ENCODE measurements at places on chromosomes 4 and X.
A peak's percentile ranks its signal among the peaks of the same experiment; 100 is the strongest.

DNA sequence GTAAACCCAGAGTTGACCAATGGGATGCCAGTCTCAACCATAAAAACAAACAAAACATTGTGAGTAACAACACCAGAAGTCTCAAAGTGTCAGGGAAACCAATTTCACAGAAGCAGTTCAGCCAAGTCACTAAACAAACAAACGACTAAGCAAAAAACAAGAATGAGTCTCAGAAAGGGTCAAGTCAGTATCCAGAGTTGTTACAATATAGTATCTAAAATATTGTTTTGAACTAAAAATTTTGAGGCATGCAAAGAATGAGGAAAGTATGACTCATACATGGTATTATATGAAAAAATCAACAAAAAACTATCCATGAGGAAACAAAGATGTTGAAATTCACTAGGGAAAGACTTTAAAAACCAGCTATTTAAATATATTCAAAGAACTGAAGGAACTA is 70.6 kb downstream of the AR start:
- DNase-seq, result peak; percentile 11

- DNase-seq, result no peak
These were observed 41.5 kb upstream of the HPRT1 start for GRCh38 chrX:134418317-134419113.

DNA sequence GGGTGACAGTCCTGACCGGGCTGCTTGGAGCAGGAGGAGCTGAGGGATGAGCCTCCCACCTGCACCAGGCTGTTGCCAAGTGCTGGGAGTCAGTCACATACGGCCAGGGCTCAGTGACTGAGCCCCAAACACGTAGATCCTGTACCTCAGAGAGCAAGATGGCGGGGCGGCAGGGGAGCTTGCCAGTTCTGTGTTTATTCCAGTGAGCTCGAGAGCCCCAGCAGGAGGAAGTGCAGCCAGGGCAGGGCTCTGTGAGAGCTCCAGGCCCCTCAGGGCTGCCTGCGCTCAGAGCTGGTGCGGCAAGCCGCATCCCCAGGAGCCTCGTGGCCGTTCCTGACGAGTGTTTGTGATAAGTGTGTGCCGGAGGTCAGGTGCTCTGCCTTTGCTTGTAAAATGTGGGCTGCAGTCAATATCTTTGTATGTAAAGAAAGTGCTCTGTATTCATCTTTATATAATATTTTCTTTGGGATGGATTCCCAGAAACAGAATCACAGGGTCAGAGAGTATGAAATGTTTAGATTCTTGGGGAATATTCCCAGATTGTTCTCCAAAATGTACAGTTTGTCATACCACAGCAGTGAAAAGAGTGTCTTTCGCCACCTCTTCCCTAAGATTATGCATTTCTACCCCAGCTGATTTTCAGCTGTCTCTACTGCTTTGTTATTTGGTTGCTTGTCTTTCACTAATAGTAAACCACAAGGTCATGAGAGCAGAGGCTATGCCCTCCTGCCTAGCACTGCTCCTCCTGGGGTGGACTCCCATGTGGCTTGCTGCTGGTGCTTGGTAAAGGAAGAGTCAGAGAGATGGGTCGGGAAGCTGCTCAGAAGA is 50.3 kb downstream of the NELFA start:
- DNase-seq, result no peak

DNA sequence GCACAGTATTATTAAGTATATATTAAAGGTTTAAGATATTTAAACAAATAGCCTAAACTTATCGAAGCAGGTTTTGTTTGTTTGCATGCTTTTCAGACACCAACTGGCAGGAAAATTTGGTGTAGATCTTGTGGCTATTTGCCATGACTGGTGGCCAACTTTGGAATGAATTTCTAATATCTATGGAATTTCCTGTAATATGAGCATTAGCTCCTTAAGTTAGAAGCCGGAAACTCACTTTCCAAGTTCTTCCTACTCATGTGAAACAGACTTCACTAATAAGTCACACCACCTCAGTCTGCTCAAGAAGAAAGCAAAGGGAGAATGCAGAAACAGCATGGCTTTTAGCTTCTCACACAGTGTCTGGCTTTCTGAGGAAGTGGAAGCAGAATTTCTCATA is 563.9 kb downstream of the GRXCR1 start:
- peak; percentile 28 for DNase-seq

DNA sequence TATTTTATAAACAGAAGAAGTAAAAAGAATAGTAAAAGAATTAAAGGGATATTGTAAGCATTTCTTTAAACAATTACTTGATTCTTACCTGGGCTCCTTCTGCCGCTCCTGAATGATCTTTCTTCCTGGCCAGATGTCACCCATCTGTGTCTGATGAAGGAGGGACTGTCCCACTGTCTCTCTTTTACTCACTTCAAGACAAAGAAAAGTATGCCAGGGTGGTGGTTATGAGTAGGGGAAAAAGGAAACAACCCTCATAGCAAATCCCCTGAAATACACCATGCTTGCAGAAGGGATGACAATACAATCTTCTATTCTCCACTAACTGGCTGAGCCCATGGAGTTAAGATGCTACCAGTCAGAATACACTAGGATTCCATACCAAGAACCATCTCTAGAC is 31.1 kb downstream of the SYTL4 start:
- DNase-seq, result no peak

- no peak for DNase-seq
These were observed 246.7 kb upstream of the DIPK2B start for GRCh38 chrX:45447331-45447730.

- DNase-seq, result no peak
These were observed 69.4 kb downstream of the HCCS start for GRCh38 chrX:11180571-11180970.

DNA sequence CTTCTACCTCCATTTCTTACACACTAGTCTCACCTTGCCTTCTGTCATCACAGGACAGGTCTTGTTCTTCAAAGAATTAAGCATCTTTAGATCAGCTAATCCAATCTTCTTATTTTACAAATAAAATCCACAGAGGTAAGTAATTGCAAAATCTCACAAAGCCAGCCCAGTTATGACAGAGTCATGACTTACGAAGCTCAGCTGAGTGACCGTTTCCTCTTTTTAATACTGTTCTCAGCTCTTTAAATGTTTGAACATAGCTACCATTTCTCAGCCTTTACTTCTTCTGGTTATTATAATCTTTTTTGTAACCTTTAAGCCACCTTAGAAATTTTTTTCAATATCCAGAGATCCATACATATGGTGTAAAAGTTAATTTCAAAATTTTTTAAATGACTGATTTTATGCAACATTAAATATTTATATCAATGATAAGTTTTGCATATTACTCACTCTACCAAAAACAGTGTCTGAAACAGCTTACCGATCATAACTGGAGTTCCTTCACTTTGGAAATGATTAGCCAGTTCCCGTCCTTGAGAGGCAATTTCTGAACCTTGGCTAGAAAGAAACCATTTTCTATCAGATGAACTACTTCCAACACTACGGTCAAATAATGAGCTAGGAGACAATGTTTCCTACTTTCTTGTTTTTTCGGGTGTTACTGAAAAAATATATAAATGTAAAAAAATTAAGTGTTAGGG is 8.8 kb downstream of the ANKRD37 start:
- no peak for DNase-seq

GRCh38 chrX:114532111-114532805 is 51.6 kb upstream of the HTR2C start:
- DNase-seq, result no peak

DNA sequence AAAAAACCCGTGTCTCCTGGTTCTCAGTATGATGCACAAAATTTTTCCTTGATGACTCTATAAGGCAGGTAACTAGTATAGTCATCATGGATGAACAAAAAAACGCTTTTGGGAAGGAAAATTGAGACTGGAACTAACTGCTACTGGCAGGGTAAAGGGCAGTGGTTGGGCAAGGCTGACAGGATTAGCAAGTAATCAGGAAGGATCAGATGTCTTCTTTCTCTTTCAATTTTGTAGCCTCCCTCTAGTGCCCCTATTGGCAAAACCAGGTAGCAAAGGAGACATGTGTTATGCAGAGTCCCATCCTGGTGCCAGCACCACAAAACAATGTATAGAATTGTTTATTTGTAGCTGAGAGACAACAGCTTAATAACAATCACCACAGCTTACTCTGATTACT is 12.8 kb upstream of the SLITRK4 start:
- DNase-seq, result no peak

- no peak for DNase-seq
These were observed 300.2 kb upstream of the CLNK start for GRCh38 chr4:10984815-10985214.

DNA sequence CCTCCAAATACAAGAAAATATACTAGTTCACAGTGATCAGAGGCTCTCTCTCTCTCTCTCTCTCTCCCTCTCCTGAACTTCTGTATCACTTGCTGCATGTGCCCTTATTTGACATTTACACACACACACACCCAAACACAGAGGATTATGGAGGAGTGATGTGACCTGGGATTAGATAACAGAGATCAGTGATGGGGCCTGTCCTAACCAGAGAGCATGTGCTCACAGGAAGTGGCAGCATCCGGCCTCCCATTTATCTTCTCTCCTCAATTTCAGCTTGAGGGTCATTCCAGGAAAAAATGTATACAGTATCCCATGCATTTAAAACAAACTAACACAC is 143.0 kb downstream of the TSPAN5 start:
- DNase-seq, result no peak

- DNase-seq, result no peak
These were observed 371.6 kb upstream of the EMCN start for GRCh38 chr4:100889401-100889800.

DNA sequence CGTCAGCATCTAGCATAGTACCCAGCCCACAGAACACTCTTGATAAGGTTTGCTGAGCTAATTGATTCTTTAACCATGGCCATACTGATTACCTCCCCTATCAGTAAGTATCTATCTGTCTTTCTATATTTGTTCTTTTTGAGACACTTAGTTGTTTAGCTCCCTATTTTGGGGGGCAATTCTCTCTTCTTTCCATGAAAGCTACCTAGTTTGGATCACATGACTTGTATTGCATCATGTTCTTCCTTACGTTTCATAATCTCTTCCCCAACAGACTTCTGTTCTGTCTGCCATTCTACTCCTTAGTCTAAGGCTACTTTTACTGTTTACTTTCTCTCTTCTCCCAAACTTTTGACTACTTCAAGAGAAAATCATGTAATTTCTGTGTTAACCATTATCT is 39.0 kb downstream of the TBC1D19 start:
- DNase-seq, result no peak

- DNase-seq, result no peak
These were observed 293.4 kb upstream of the NR3C2 start for GRCh38 chr4:148735432-148736155.

DNA sequence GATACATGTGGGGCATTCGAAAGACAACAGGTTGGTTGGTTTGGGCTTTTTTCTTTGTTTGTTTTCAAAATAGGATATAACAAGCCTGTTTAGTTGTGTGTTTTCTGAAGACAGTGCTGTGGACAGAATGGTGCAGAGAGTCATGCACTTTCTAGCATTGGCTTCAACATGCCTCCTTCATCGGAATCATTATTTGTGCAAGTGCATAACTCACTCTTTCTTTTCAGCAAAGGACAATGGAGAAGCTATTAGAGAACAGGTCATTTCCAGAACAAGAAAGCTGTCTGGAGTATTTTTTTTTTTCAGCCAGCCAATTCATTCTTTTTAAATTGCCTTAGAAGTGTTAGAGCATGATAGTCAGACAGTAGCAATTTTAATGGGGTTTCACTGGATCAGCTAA is 225.8 kb downstream of the STK32B start:
- DNase-seq, result no peak

DNA sequence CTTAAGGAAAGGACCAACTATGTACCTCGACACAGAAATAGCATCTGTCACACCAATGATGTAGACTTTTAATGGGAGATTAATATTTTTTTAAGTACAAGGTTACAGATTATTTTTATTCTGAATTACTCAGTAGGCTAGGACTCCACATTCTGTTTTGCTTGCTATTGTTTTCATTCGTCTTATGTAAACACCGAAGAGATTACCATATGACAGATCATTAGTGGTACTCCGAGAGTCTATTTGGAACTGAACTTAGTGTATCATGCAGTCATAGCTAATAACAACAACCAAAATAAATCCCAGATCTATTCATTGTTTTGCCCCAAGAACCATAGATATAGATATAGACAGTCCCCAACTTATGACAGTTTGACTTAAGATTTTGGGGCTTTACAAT is 139.7 kb upstream of the SPRY1 start:
- DNase-seq, result no peak

DNA sequence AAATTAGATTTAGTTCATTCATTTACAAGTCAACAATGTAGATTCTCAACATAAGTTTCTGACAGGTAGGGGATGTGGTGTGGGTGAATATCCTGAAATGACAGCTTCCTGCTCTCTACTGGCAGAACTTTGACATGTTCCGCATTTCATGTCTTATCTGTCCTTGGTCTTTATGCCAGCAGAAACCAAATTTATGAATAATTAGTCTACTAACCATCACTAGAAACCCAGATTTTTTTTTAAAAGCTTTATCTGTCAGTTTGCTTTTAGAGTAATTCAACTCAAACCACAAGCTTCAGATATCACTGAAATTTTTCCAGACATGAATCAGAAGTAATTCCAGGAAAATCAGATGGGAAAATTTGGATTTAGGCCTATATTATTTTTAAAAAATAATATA is 17.9 kb downstream of the COQ2 start:
- no peak for DNase-seq

DNA sequence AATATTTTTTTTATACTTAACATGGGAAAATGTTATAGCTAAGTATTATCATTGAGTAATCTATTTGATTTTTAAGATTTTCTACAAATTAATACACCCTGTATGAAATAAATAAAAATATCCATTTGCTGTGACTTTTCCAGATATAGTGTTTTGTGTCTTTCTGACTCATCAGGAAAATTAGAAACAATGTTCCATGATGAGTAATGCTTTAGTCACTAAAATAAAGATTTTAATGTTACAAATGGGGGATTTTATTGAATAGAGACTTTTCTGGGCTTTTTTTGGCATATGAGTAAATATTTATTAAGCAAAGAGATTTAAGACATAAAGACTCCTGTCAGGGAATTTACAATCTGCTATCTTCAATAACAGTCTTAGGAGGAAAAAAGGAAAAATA is 279.2 kb upstream of the NOCT start:
- DNase-seq, result no peak

GRCh38 chr4:33802578-33802977 is 2441.7 kb downstream of the ARAP2 start:
- DNase-seq, result no peak

DNA sequence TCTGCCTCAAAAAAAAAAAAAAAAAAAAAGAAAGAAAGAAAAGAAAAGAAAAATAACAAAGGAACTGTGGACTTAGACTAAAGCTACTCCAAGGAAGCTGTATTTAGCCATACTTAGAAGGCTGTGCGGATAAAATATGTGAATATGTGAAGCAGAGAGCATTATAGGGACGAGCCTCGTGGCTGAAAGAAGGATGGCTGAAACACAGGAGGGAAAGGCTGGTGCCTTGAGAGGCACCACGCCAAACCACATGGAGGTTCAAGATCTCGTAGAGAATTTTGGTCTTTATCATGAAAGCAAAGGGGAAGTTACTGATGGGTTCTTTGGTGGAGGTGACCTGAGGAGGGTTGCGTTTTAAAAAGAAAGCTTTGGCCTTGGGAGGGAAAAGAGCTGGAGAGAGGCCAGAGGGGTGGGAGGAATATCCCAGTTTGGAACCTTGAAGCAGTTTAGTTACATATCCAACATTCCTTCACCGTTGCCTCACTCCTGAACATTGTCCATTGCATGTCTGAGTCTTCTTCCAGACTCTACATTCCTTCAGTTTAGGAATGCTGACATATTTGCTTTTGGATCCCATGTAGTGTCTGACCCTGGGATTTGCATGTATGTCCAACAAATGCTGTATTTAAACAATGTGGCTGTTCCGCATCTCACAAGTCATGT is 82.5 kb downstream of the CPE start:
- peak; percentile 69 for DNase-seq

Data from GM04503 (cell line).